ENCODE measurements at places on chromosomes 16 and 17. TPM values are rescaled to one million over a fixed set of nuclear protein-coding genes. Genes with fewer than 3 reads are reported as not detected.

WFIKKN1 gene
- 0.22 TPM for total RNA-seq

TMEM106A gene
- total RNA-seq = 14.5 TPM

CCL13 gene
- total RNA-seq = not detected

TNFRSF13B gene
- total RNA-seq = not detected

TPPP3 gene
- not detected for total RNA-seq

SKA2 gene
- 42.0 TPM for total RNA-seq

DNA sequence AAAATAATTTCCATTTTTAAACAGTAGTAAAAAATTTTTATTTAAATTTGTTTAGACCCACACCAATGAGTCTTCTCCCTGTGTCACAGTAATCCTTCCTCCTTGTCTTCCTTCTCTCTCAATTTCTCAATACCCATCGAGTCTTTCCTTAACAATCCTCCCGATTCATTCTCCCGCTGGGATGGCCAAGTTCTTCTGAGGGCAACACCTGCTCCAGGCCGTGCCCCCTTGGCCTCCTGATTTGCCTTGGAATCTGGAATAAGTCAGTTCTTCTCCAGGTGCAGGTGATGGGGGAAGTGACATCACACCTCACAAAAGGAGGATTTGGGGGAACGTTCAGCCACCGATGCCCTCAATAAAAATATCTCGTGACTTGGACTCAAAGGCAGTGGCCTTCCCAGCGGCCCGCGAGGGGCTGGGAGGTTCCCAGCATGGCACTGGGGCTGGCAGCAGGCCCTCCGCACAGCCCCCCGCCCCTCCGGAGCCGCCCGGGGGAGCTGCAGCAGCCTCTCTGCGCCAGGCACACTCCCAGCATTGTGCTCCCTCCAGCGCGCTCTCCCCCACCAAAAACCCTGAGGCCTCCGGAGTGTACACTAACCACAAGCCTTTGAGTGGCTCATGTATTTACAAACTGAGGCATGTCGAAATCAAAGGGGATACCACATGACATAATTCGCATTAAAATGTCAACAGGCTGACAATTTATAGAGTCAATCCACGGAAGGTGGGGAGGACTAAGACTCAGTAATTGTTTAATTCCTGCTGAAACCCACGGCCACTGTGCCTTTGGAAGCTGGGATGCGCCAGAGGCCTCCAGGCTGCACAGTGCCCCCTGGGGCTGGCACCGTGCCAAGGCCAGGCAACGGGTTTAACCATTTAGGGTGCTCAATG, 120.5 kb downstream of the ZFHX3 start:
- no peaks in the 10 kb centered on the region for H3K36me3 ChIP-seq
- H3K4me3 ChIP-seq = no peak overlapping the region
- H3K4me1 ChIP-seq = peaks cover 3% of the 10 kb centered on the region
- H3K27me3 ChIP-seq = no peaks in the 10 kb centered on the region
- no peak for DNase-seq

GRCh38 chr16:17372386-17372785, 98.4 kb downstream of the XYLT1 start:
- no peak overlapping the region for H3K27ac ChIP-seq
- peaks cover 39% of the 10 kb centered on the region for H3K4me1 ChIP-seq
- no peak overlapping the region for H3K4me3 ChIP-seq

DNA sequence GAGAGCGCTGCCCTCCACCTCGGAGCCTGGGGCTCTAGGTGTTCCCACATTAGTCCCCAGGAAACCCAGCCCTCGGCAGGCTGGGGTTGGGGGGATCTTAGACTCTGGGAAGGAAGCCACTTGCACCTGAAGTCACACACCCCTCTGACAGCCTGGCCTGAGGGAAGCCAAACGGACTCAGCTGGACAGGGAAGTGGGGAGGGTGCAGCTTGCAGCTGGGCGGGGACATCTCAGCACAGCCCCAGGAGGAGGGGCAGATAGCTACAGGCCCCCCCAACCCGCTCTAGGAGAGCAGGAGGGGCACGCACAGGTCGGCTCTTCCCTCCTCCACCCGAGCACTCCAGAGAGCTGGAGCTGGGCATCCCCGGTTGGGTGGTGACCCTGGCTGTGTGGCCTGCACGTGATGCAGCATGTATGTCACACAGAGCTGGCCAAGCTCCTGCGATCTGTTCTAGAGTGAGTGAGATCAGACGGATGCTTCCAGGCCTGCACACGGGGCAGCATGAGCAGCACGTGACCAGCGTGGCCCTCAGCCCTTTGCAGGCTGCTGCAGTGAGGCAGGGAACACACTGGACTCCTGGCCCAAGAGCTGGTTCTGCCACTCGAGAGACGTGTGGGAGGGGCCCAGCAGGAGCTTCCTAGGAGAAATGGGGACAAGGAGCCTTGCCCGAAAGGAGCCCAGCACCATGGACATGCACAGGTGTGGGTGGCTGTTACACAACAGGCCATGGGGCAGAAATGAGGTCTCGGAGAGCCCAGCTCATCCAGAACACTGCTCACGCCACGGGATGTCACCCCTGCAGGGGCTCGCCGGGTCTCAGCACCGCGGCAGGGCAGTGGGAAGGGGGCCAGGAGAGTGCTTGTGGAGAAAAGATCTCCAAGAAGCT, 15.4 kb downstream of the KIFC3 start:
- H3K4me1 ChIP-seq = no peaks in the 10 kb centered on the region
- no peaks in the 10 kb centered on the region for H3K36me3 ChIP-seq
- H3K27ac ChIP-seq = no peak overlapping the region
- H3K4me3 ChIP-seq = no peak overlapping the region
- DNase-seq = no peak
- no peaks in the 10 kb centered on the region for H3K27me3 ChIP-seq

- H3K27ac ChIP-seq = no peak overlapping the region
- H3K27me3 ChIP-seq = no peaks in the 10 kb centered on the region
- H3K36me3 ChIP-seq = no peaks in the 10 kb centered on the region
- DNase-seq = no peak
- no peak overlapping the region for H3K4me3 ChIP-seq
These were observed 45.1 kb downstream of the RBFOX3 start for GRCh38 chr17:79565606-79566250.

- H3K27me3 ChIP-seq = no peaks in the 10 kb centered on the region
- no peak overlapping the region for H3K27ac ChIP-seq
- H3K4me1 ChIP-seq = peaks cover 10% of the 10 kb centered on the region
- H3K4me3 ChIP-seq = no peak overlapping the region
- no peak for DNase-seq
These were observed 33.1 kb upstream of the MEIOC start for GRCh38 chr17:44623070-44623725.

- no peaks in the 10 kb centered on the region for H3K27me3 ChIP-seq
- H3K27ac ChIP-seq = no peak overlapping the region
- DNase-seq = peak; percentile 32
- peaks cover 9% of the 10 kb centered on the region for H3K4me1 ChIP-seq
These were observed 21.3 kb downstream of the CYLD start for GRCh38 chr16:50763211-50763610.

- H3K27ac ChIP-seq = peak overlapping the region; percentile 78
- H3K4me1 ChIP-seq = peaks cover 58% of the 10 kb centered on the region
- peaks cover 15% of the 10 kb centered on the region for H3K36me3 ChIP-seq
- H3K4me3 ChIP-seq = no peak overlapping the region
These were observed 85.6 kb downstream of the MSI2 start for GRCh38 chr17:57341611-57342540.

- no peak overlapping the region for H3K27ac ChIP-seq
- H3K4me1 ChIP-seq = no peaks in the 10 kb centered on the region
- DNase-seq = no peak
These were observed 25.8 kb downstream of the TTYH2 start for GRCh38 chr17:74239172-74239571.

DNA sequence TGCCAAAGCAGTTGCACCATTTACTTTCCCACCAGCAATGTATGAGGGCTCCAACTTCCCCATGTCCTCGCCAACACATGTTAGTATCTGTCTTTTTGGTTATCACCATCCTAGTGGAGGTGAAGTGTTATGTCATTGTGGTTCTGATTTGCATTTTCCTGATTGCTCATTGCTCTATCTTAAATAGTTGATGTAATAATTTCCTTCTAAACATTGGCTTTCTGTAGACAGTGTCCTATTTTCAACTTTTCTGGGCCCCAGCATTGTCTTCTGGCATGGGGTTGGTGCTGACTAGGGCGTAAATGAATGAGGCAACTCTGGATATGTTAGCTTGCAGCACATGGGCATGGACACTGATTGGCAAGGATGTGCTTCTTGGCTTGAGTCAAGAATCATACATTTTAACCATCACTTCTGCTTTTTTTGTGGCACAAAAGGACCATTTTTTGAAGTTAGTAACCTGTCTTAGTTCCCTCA, 25.1 kb downstream of the PLCG2 start:
- H3K4me1 ChIP-seq = peaks cover 95% of the 10 kb centered on the region
- peaks cover 55% of the 10 kb centered on the region for H3K36me3 ChIP-seq
- H3K27ac ChIP-seq = peak overlapping the region; percentile 99
- H3K4me3 ChIP-seq = peak overlapping the region; percentile 43
- DNase-seq = peak; percentile 71

- no peak for DNase-seq
- no peaks in the 10 kb centered on the region for H3K4me1 ChIP-seq
- no peaks in the 10 kb centered on the region for H3K27me3 ChIP-seq
- no peak overlapping the region for H3K4me3 ChIP-seq
These were observed 16.5 kb upstream of the SLC38A8 start for GRCh38 chr16:84059111-84059510.

DNA sequence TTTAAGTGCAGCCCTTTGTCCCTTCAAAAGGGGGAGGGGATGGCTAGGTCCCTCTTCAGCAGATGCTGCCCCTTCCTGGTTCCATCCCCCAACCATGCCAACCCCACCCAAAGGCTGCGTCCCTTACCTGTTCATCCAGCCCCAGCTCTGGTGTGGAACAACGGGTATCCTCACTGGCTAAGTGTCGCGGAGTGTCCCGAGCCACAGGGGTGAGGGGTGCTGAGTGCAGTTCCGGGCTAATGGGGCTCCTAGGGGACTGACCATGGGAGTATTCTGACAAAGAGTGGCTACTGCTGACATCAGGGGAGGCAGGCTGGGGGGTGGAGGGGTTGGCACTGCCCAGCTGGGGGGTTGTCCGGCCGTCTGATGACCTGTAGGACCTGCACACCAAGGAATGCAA, 32.9 kb downstream of the STH start:
- no peak overlapping the region for H3K27ac ChIP-seq
- H3K27me3 ChIP-seq = no peaks in the 10 kb centered on the region
- no peak overlapping the region for H3K4me3 ChIP-seq
- peaks cover 22% of the 10 kb centered on the region for H3K36me3 ChIP-seq

GRCh38 chr16:69017036-69017783, 88.2 kb upstream of the HAS3 start:
- DNase-seq = no peak
- H3K4me3 ChIP-seq = no peak overlapping the region
- H3K27ac ChIP-seq = no peak overlapping the region
- H3K27me3 ChIP-seq = no peaks in the 10 kb centered on the region
- H3K36me3 ChIP-seq = no peaks in the 10 kb centered on the region

GRCh38 chr16:22077700-22078313, 14.5 kb upstream of the VWA3A start:
- no peak overlapping the region for H3K4me3 ChIP-seq
- H3K36me3 ChIP-seq = no peaks in the 10 kb centered on the region
- H3K4me1 ChIP-seq = peaks cover 14% of the 10 kb centered on the region
- H3K27ac ChIP-seq = no peak overlapping the region
- DNase-seq = peak; percentile 88

- peak overlapping the region; percentile 32 for H3K27ac ChIP-seq
- DNase-seq = peak; percentile 91
- no peaks in the 10 kb centered on the region for H3K36me3 ChIP-seq
- no peaks in the 10 kb centered on the region for H3K27me3 ChIP-seq
These were observed 10.6 kb upstream of the CETP start for GRCh38 chr16:56950881-56951771.

- DNase-seq = no peak
- no peak overlapping the region for H3K27ac ChIP-seq
- H3K27me3 ChIP-seq = no peaks in the 10 kb centered on the region
- H3K36me3 ChIP-seq = no peaks in the 10 kb centered on the region
- H3K4me1 ChIP-seq = no peaks in the 10 kb centered on the region
These were observed 413.2 kb downstream of the SHISA9 start for GRCh38 chr16:13314633-13315032.

GRCh38 chr16:57720142-57720575, 15.4 kb upstream of the KATNB1 start:
- H3K4me1 ChIP-seq = no peaks in the 10 kb centered on the region
- H3K4me3 ChIP-seq = no peak overlapping the region
- H3K36me3 ChIP-seq = no peaks in the 10 kb centered on the region
- DNase-seq = peak; percentile 74
- H3K27me3 ChIP-seq = no peaks in the 10 kb centered on the region
- no peak overlapping the region for H3K27ac ChIP-seq

DNA sequence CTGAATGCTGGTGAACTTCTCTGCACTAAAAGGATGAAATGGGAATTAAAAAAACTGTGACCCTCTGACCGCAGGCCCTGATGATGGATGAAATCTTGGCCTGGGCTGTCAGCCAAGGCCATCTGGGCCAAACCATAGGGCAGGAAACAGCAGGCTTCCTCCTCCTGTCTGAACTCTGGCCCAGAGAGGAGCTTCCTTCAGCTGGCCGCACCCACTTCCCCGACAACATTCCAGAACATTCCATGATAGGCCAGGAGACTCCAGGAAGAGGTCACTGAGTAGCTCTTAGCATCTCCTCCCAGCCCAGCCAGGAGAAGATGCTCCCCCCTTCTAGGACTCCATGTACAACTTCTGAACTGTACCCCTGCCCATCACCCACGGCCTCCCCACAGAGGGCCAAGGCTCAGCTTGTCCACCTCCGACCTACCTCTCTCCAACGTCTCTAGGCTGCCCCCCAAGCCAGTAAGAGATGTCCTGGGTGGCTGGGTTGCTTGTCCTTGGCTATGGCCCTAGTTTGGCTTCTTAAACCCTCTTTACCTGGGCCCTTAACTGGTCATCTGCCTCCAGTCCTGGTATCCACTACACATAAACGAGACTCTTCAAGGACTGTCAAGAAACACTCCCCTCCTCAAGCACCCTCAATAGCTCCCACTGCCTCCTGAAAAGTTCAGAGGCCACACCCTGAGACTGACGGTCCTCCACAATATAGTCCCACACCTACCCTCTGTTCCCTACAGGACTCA, 1.7 kb downstream of the RPH3AL start:
- H3K27ac ChIP-seq = no peak overlapping the region
- H3K4me3 ChIP-seq = no peak overlapping the region
- no peaks in the 10 kb centered on the region for H3K36me3 ChIP-seq
- no peaks in the 10 kb centered on the region for H3K4me1 ChIP-seq

- H3K4me3 ChIP-seq = no peak overlapping the region
- no peaks in the 10 kb centered on the region for H3K36me3 ChIP-seq
- no peak overlapping the region for H3K27ac ChIP-seq
These were observed 404.1 kb downstream of the WWOX start for GRCh38 chr16:78503602-78504001.

DNA sequence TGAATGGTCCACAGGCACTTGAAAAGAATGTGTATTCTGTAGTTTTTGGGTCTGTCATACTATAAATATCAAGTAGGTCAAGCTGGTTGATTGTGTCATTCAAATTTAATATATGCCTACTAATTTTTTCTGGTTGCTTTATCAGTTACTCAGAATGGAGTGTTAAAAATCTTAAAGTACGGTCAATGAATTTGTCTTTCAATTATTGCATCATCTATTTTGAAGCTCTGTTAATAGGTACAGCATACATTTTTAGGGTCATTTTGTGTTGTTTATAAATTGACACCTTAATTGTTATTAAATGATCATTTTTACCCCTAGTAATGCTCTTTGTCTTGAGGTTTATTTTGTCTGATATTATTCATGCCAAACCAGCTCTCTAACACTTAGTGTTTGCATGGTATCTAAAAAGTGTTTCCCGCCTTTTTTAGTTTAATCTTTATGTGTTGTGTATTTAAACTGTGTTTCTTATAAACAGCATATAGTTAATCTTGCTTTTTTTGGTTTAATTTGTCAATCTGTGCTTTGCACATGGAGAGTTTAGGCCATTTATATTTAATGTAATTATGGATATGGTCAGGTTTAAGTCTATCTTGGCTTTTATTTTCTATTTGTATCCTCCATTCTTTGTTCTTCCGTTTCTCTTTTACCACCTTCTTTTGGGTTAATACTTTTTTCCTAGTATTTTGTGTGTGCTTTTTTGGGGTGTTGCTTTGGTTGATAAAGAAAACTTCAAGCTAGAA, 204.9 kb upstream of the EEF2KMT start:
- no peaks in the 10 kb centered on the region for H3K4me1 ChIP-seq
- H3K27ac ChIP-seq = no peak overlapping the region
- H3K36me3 ChIP-seq = no peaks in the 10 kb centered on the region
